ENCODE measurements at places on chromosomes 5 and 9.
A peak's percentile ranks its signal among the peaks of the same experiment; 100 is the strongest.

DNA sequence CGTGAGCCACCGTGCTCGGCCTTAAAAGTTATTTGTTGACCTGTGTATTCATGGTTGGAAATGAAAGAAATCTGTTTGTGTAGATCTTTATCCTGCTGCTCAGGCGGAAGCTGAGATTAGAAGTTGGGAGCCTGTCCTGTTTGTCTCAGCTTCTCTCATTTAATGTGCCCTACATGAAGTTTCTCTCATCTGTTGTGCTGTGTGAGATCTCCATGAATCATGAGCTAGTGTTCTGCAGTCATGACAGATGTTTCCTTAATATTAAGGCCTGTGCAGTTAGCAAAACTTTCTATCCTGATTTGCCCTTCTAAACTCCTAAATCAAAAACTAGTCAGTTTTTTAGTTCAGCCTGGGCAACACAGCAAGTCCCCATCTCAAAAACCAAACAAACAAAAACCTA is 59.5 kb downstream of the FAM78A start:
- H3K4me1 ChIP-seq, result no peaks in the 10 kb centered on the region
- peaks cover 8% of the 10 kb centered on the region for H3K36me3 ChIP-seq
- no peaks in the 10 kb centered on the region for H3K27me3 ChIP-seq
- no peak for DNase-seq
- no peak overlapping the region for H3K27ac ChIP-seq

GRCh38 chr9:82080265-82080664 is 91.7 kb downstream of the SPATA31D1 start:
- H3K4me1 ChIP-seq, result no peaks in the 10 kb centered on the region
- DNase-seq, result no peak
- H3K27ac ChIP-seq, result no peak overlapping the region
- H3K36me3 ChIP-seq, result no peaks in the 10 kb centered on the region
- no peaks in the 10 kb centered on the region for H3K27me3 ChIP-seq

DNA sequence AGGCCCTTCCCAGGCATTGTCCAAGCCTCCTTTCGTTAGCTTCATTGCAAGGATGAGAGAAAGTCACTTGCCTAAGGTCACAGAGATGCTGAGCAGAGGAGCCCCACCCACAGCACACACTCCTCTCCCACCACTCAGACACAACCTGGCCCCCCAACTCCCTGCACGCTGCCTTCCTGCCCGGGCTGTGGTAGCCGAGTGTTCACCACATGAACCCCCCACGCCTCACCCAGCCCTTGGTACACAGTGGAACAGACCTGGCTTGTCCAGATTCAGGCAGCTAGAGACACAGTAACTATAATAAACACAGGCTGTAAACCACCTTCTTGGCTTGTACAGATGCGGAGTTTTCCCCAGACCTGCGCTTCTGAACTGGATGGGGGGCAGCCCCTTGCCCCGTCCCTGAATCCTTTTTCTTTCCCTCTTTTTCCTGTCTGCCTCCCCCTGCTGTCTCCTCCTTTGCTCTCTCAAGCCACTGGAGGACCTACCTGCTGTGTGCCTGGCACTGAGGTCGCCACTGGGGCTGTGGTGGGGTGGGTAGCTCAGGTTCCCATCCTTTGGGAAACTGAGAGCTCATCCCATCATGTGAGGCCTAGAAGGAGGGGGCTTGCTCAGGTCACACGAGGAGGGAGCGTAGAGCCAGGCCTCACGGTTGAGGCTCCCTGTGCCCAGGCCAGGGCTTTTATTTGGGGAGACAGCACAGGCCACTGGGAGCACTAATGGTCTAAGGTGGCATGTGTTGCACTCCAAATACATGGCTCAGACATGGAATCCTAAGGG is 55.7 kb upstream of the SYNPO start:
- H3K4me1 ChIP-seq, result no peaks in the 10 kb centered on the region
- DNase-seq, result no peak
- H3K36me3 ChIP-seq, result no peaks in the 10 kb centered on the region
- H3K27ac ChIP-seq, result no peak overlapping the region
- H3K27me3 ChIP-seq, result no peaks in the 10 kb centered on the region
- no peak overlapping the region for H3K4me3 ChIP-seq

- H3K4me3 ChIP-seq, result no peak overlapping the region
- peaks cover 40% of the 10 kb centered on the region for H3K4me1 ChIP-seq
- DNase-seq, result peak; percentile 69
- peak overlapping the region; percentile 85 for H3K27ac ChIP-seq
- H3K27me3 ChIP-seq, result no peaks in the 10 kb centered on the region
Measured at GRCh38 chr9:95023217-95024003, 294.1 kb downstream of the FANCC start.

DNA sequence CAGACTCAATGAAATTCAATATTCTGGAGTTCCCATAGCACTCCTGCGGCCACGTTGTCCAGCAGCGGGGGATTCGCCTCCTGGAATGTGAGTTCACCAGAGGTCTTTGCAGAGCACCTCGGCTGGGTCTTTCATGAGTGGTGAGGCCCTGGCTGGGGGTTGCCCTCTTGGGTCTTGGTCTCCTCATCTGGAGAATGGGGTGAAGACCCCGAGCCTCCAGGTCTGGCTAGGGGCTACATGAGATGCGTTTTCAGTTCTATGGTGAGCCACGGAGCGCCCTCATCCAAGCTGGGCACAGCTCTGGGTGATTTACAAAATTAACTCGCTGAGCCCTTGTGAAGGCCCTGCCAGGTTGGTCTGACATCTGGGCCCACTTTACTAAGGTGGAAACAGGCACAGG is 37.5 kb upstream of the RXRA start:
- H3K4me1 ChIP-seq, result peaks cover 17% of the 10 kb centered on the region
- DNase-seq, result no peak
- H3K4me3 ChIP-seq, result no peak overlapping the region
- no peaks in the 10 kb centered on the region for H3K36me3 ChIP-seq
- H3K27ac ChIP-seq, result no peak overlapping the region

DNA sequence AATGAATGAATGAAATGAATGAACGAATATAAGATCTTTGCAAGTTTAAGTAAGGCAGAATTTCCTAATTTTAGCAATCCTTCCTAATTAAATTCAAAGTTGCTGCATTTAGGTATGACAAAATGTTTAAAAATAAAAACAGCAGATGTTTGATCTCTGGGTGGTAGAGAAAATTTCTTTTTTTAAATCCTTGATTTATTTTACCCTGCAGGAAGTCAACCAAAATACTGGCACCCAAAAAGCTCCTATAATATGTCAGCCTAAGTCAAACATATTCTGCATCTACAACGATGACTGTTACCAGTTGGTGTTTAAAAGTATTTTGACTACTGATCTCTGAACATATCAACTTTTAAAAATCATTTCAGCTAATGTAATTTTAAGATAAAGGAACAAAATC is 58.4 kb downstream of the TTC39B start:
- H3K27me3 ChIP-seq, result no peaks in the 10 kb centered on the region
- H3K36me3 ChIP-seq, result no peaks in the 10 kb centered on the region
- peaks cover 14% of the 10 kb centered on the region for H3K4me1 ChIP-seq
- H3K27ac ChIP-seq, result no peak overlapping the region
- H3K4me3 ChIP-seq, result no peak overlapping the region
- DNase-seq, result no peak

GRCh38 chr9:109894473-109894872 is 114.5 kb downstream of the PALM2AKAP2 start:
- no peak for DNase-seq
- H3K4me1 ChIP-seq, result peaks cover under 1% of the 10 kb centered on the region
- H3K27me3 ChIP-seq, result no peaks in the 10 kb centered on the region
- H3K36me3 ChIP-seq, result no peaks in the 10 kb centered on the region
- no peak overlapping the region for H3K27ac ChIP-seq

GRCh38 chr5:170442921-170443320 is 53.8 kb upstream of the KCNMB1 start:
- no peak overlapping the region for H3K27ac ChIP-seq
- H3K36me3 ChIP-seq, result no peaks in the 10 kb centered on the region
- H3K27me3 ChIP-seq, result no peaks in the 10 kb centered on the region

- no peaks in the 10 kb centered on the region for H3K36me3 ChIP-seq
- peaks cover 4% of the 10 kb centered on the region for H3K4me1 ChIP-seq
- no peak overlapping the region for H3K4me3 ChIP-seq
- H3K27me3 ChIP-seq, result no peaks in the 10 kb centered on the region
- no peak for DNase-seq
- no peak overlapping the region for H3K27ac ChIP-seq
Measured at GRCh38 chr5:148342371-148343045, 7.1 kb downstream of the SPINK9 start.

DNA sequence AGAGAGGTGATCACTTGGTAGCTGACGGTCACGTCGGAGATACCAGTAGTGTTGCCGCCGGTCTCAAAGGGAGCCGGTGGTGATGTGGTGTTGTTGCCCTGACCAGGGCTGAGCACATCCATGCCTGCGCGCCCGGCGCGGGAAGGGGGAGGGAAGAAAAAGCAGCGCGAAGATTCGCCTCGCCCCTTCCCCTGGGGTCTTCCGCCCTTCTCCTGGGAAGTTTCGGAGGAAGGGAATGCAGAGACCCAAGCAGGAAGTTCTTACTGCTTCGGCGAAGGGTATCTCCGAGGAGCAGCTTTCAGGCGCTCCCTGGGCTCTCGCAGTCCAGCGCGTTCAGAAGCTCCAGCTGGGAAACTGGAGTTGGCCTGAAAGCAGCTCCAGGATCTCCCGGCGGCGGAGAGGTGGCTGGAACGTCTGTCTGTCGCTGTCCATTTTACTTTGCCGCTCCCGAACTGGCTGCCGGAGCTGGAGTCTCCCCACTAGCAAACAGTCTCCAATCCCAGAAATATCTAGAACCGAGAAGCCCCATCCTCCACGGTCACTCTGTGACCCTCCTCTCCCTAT is 565 bp downstream of the HTR1A start:
- H3K4me3 ChIP-seq, result no peak overlapping the region
- no peak for DNase-seq
- H3K27me3 ChIP-seq, result no peaks in the 10 kb centered on the region
- H3K4me1 ChIP-seq, result no peaks in the 10 kb centered on the region
- no peak overlapping the region for H3K27ac ChIP-seq
- no peaks in the 10 kb centered on the region for H3K36me3 ChIP-seq

GRCh38 chr5:66438696-66439095 is 157.5 kb upstream of the MAST4 start:
- no peak for DNase-seq
- H3K36me3 ChIP-seq, result no peaks in the 10 kb centered on the region
- no peak overlapping the region for H3K4me3 ChIP-seq
- no peak overlapping the region for H3K27ac ChIP-seq
- no peaks in the 10 kb centered on the region for H3K27me3 ChIP-seq
- H3K4me1 ChIP-seq, result no peaks in the 10 kb centered on the region

DNA sequence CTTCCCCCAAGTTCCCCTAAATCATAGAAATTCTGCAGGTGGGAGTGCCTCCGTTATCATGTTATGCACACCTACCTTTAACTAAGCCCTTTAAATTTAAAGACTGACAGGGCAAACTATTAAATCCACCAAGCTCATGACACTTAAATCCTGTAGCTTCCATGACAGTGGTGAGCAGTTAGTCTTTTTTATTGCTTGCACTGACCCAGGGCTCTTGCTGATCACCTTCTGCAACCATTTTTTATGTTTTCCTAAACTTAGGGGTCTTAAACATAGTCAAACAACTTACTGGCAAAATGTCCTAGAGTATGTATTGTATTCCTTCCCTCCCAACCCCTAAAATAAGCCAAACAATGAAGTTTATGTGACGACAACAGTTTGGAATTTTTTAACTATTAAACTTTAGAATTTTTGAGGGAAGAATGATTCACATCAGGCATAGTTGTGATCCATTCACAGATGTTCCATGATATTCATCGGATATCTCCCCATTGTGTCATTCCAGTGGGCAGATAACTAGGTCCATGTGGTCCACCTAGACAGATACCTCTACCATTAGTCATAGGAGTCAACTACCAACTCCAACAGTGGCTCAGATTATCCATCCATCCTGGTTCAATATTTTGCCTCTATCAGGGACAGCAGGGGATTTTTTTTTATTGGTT is 283.1 kb downstream of the ADAMTS6 start:
- no peaks in the 10 kb centered on the region for H3K27me3 ChIP-seq
- no peak for DNase-seq
- no peaks in the 10 kb centered on the region for H3K4me1 ChIP-seq
- no peaks in the 10 kb centered on the region for H3K36me3 ChIP-seq
- no peak overlapping the region for H3K27ac ChIP-seq

DNA sequence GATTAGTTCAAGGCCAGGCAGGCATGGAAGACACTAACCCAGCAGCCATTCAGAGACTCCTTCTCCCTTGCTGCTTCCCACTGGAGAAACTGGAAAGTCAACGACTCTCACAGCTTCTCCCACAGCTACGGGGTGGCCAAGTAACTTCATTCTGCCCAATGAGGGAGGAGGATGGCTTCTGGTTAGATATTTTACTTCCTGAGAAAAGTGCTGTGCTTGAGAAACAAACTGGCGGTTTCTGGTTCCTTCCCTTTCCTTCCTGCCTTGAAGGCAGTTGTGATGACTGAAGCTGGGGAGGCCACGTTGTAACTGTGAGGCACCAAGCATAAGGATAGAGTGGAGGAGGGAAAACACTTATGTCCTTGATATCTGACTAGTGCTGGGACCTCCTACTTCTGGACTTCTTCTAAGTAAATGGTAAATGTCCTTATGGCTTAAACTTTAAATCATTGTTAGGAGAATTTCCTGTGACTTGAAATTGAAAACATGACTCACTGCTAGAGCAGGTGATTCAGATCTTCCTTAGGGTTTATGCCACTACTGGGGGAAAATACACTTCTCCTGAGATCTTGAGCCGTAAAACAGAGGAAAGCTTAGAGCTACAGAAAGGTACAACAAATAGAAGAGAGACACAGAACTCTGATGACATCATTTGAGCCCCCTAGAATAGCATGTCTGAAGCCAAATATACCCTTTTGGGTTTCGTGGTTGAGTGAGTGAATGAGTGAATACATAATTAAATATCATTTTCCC is 3.1 kb upstream of the GNPDA1 start:
- H3K36me3 ChIP-seq, result no peaks in the 10 kb centered on the region
- H3K27ac ChIP-seq, result no peak overlapping the region

- H3K36me3 ChIP-seq, result no peaks in the 10 kb centered on the region
- no peak for DNase-seq
- no peak overlapping the region for H3K4me3 ChIP-seq
Measured at GRCh38 chr9:89880721-89881120, 275.9 kb downstream of the GADD45G start.

DNA sequence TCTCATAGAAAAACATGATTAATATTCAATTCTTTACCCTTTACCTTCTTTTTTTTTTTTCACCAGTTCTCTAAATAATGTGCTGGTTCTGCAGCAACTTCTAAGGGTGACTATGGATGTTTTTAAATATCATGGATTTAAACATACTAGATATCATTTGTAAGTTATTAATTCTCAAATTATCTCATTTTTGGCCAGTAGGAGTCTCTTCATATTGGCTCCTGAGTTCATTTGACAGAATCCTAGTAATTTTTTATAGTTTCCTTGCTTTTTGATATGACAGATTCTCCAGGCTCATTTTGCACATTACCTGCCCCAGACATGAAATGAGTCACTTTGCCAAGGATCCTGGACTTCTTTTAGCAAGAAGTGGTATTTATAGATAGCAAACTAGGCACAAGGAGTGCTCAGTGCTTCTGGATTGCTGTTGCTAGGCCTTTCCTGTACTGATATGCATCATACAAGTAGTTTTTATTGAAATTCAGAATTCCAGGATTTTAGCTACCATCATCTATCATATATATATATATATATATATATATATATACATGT is 201.3 kb upstream of the IL12B start:
- H3K27ac ChIP-seq, result no peak overlapping the region
- H3K36me3 ChIP-seq, result no peaks in the 10 kb centered on the region
- H3K4me1 ChIP-seq, result no peaks in the 10 kb centered on the region
- DNase-seq, result no peak
- no peaks in the 10 kb centered on the region for H3K27me3 ChIP-seq

GRCh38 chr9:23769307-23769935 is 56.6 kb downstream of the ELAVL2 start:
- no peaks in the 10 kb centered on the region for H3K27me3 ChIP-seq
- H3K4me3 ChIP-seq, result no peak overlapping the region
- H3K4me1 ChIP-seq, result no peaks in the 10 kb centered on the region

All from thyroid gland (tissue), 4 donors.